Effector memory CD8-positive, alpha-beta T cell (primary cell): ENCODE measurements at places on chromosomes 3 and 15.

- no peak overlapping the region for H3K4me3 ChIP-seq
- DNase-seq, result no peak
- no peaks in the 10 kb centered on the region for H3K36me3 ChIP-seq
- no peaks in the 10 kb centered on the region for H3K4me1 ChIP-seq
Measured at GRCh38 chr15:35358824-35359223, 187.1 kb downstream of the DPH6 start.

DNA sequence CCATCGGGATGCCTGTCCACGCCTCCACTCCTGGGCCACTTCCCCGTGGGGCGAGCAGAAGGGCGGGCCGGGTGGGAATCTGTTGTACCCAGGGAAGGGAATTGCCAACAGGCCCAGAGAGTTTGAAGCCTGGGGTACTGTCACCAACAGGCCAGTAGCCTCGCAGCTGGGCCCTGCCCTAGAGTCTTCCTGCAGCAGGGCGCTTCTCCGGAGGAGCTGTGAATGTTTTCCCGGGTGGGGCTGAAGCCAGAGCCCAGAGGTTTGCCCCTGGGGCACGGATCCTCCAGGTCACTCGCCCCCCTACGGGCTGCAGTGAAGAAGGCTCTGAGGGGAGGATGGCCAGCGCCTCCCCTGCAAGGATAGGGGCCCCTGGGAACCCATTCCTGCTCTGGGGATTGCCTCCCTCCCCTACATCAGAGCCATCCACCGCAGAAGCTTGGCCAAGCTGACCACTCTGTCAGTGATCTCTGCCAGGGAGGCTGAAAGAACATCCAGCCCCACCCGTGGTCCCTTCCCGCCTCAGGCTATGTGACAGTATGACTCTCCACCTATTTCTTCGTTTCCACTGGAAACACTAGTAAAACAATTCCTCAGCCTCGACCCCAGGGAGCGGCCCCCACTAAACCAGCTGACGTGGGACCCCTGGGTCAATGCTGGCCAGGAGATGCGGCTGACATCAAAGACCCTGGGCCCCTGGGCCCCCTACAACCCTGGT is 16.8 kb downstream of the CIDEC start:
- DNase-seq, result no peak
- H3K27me3 ChIP-seq, result peaks cover 11% of the 10 kb centered on the region
- H3K4me1 ChIP-seq, result peaks cover 8% of the 10 kb centered on the region
- H3K27ac ChIP-seq, result no peak overlapping the region
- no peaks in the 10 kb centered on the region for H3K36me3 ChIP-seq
- no peak overlapping the region for H3K4me3 ChIP-seq

DNA sequence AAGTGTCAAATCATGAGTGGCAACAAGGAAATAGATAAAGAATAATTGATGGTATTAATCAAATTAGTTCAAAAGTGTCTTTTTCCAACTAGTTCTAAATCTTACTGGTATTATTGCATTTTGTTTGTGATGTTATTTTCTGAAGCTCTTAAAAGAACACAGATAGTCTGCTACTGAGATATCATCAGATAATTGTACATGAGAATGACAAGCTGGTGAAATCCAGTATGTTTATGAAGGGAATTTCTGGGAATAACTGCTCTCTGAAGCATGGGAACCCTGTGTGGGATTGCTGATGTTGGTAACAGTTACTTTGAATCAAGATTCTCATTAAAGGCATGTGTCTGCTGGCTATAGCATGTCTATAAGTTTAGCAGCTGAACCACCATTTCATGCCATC is 190.3 kb upstream of the CDIN1 start:
- no peak overlapping the region for H3K4me3 ChIP-seq
- H3K36me3 ChIP-seq, result no peaks in the 10 kb centered on the region
- no peaks in the 10 kb centered on the region for H3K27me3 ChIP-seq
- H3K4me1 ChIP-seq, result no peaks in the 10 kb centered on the region
- H3K27ac ChIP-seq, result no peak overlapping the region

GRCh38 chr3:134315286-134316106 is 58.8 kb downstream of the AMOTL2 start:
- H3K27ac ChIP-seq, result no peak overlapping the region
- DNase-seq, result no peak
- no peak overlapping the region for H3K4me3 ChIP-seq
- peaks cover 51% of the 10 kb centered on the region for H3K27me3 ChIP-seq
- no peaks in the 10 kb centered on the region for H3K36me3 ChIP-seq

DNA sequence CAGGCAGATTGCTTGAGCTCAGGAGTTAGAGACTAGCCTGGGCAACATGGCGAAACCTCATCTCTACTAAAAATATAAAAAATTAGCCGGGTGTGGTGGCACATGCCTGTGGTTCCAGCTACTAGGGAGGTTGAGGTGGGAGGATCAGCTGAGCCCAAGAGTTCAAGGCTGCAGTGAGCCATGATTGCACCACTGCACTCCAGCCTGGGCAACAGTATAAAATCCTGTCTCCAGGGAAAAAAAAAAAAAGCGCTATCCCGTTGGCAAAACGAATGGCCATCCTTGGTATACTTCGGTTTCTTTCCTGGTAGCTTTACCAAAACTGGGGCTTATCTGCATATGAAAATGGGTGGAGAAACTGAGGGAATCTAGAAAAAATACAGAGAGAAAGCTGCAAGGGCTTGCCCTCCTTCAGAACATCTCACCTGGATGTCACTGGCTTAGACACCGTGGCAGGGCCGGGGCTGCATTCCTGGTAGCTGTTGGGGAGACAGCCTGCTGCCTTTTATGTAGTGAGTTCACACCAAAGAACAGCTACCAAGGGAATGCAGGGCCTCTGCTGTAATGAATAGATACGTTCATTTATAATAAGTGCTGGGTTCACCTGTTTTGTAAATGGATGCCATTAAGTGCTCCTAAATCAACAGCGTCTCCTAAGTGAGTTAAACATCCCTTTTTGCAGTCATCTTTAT is 96.0 kb downstream of the IQSEC1 start:
- H3K27me3 ChIP-seq, result no peaks in the 10 kb centered on the region
- peaks cover 28% of the 10 kb centered on the region for H3K36me3 ChIP-seq
- H3K4me1 ChIP-seq, result peaks cover 67% of the 10 kb centered on the region
- H3K4me3 ChIP-seq, result no peak overlapping the region

- no peak overlapping the region for H3K4me3 ChIP-seq
- H3K27me3 ChIP-seq, result peaks cover 20% of the 10 kb centered on the region
- H3K27ac ChIP-seq, result no peak overlapping the region
Measured at GRCh38 chr3:132232231-132232792, 84.9 kb upstream of the ACP3 start.

DNA sequence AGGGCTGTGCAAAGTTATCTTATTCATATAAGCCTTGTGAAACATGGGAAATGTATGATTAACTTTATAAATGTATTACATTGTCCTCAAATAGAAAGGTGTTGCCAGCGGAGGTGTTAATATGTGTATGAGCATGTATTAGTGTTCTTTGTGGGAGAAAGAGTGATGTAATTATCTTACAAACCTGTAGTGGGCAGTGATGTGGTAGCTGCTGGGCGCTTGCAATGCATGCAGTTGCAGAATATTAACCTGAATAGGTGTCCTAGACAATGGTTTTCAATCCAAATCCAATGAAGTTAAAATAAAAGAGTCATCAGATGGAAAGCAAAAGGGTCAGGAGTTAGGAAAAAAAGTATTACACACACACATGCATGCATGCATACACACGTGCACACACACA is 881.3 kb upstream of the CADM2 start:
- no peak for DNase-seq
- H3K27ac ChIP-seq, result no peak overlapping the region
- no peaks in the 10 kb centered on the region for H3K4me1 ChIP-seq
- H3K36me3 ChIP-seq, result no peaks in the 10 kb centered on the region
- H3K4me3 ChIP-seq, result no peak overlapping the region

DNA sequence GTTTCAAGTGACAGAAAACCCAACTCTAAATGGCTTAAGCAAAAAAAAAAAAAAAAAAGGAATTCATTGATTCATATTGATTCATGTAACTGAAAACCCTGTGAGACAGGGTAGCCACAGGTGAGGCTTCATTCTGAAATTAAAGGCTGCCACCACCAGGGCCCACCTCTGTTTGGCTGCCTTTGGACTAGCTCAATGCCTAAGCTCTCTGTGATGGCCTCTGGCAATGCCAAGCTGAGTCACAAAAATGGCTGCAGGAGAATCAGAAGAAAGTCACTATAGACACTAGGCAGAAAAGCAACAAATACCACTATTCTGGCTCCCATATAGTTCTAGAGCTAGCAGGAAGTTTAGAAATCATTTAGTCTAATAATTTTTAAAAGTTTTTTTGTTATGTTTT is 38.2 kb upstream of the GYG1 start:
- H3K4me1 ChIP-seq, result no peaks in the 10 kb centered on the region
- no peak overlapping the region for H3K27ac ChIP-seq
- no peak for DNase-seq
- no peak overlapping the region for H3K4me3 ChIP-seq
- no peaks in the 10 kb centered on the region for H3K36me3 ChIP-seq

GRCh38 chr3:16536344-16536663 is 22.8 kb upstream of the RFTN1 start:
- no peak for DNase-seq
- peaks cover 18% of the 10 kb centered on the region for H3K27me3 ChIP-seq
- no peak overlapping the region for H3K27ac ChIP-seq
- peaks cover 3% of the 10 kb centered on the region for H3K36me3 ChIP-seq
- H3K4me3 ChIP-seq, result no peak overlapping the region

GRCh38 chr15:32936283-32936918 is 218.6 kb downstream of the GREM1 start:
- no peaks in the 10 kb centered on the region for H3K36me3 ChIP-seq
- H3K4me1 ChIP-seq, result no peaks in the 10 kb centered on the region
- H3K4me3 ChIP-seq, result no peak overlapping the region
- DNase-seq, result no peak

DNA sequence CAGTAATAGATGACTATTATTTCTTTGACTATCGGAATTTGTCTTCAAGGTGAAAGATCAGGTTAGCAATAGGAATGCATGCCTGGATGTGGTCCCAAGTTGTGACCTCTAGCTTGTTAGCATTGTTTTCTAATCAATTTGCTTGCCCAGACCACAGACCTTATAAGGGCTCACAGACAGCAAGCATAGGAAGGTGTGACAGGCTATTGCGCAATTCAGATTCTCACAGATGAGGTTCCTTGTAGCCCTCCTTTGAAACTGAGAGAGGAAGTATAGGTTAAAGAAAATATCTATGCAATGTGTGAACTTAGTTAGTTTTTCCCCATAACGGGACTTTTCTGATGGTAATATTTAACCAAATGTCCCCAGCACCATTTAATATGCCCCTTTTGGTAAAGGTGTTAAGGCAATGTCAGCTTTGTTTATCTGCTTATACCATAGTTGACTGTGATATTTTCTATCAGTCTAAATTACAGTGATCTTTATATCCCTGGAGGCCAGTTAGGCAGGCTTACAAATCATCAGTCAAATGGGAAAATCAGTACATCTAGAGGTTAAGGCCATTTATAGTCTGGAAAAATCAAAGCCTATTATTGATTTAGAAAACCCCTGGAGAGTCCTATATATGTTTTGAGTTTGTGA is 168.1 kb upstream of the MBNL1 start:
- H3K4me1 ChIP-seq, result peaks cover 10% of the 10 kb centered on the region
- H3K27me3 ChIP-seq, result peaks cover 12% of the 10 kb centered on the region
- H3K36me3 ChIP-seq, result no peaks in the 10 kb centered on the region
- DNase-seq, result peak; percentile 16
- H3K4me3 ChIP-seq, result no peak overlapping the region

GRCh38 chr3:128446821-128447220 is 19.9 kb downstream of the DNAJB8 start:
- no peak for DNase-seq
- peaks cover 4% of the 10 kb centered on the region for H3K36me3 ChIP-seq
- H3K27ac ChIP-seq, result no peak overlapping the region
- no peak overlapping the region for H3K4me3 ChIP-seq

DNA sequence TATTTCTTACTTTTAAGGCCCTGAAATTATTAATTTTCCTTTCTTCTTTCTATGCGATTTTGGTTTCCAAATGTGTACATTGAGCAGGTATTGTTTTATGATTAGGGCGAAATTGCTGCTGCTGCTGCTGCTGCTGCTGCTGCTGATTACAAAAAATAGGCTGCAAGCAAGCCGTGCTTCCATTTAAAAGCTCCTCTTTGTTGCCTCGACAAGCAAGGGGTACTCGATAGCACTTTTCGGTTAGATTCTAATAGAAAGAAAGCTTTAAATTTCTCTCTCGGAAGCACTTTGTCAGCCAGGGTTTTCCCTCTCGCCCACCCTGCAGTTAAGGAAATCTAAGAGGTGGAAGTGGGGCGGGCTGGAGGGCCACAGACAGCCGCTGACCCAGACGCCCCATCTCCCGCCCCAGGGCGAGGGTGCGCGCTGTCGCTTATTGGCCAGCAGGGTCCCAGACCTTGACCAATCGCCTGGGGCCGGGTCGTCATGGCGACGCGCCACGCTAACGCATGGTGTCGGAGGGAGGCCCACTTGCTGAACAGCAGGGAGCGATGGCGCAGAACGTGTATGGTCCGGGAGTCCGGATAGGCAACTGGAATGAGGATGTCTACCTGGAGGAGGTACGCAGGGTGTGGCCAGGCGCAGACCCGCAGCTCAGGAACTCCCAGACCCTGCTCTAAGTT is at the start of gene CFAP161:
Gene CFAP161 (plus strand): TSS at position 489 of the 680 bp plus-strand sequence. CDS start 60 bp downstream, at position 549.
- DNase-seq, result no peak
- H3K27ac ChIP-seq, result no peak within 1 kb of the TSS
- H3K27me3 ChIP-seq, result peaks cover 60% of the 10 kb centered on the region
- H3K4me1 ChIP-seq, result no peaks in the 10 kb centered on the region

- no peak overlapping the region for H3K4me3 ChIP-seq
- H3K36me3 ChIP-seq, result no peaks in the 10 kb centered on the region
- H3K27ac ChIP-seq, result no peak overlapping the region
- H3K27me3 ChIP-seq, result peaks cover 4% of the 10 kb centered on the region
- H3K4me1 ChIP-seq, result peaks cover 4% of the 10 kb centered on the region
- DNase-seq, result no peak
Measured at GRCh38 chr3:149479621-149480325, 5.3 kb downstream of the TM4SF4 start.
